ENCODE measurements at places on chromosomes 2 and 18.

DNA sequence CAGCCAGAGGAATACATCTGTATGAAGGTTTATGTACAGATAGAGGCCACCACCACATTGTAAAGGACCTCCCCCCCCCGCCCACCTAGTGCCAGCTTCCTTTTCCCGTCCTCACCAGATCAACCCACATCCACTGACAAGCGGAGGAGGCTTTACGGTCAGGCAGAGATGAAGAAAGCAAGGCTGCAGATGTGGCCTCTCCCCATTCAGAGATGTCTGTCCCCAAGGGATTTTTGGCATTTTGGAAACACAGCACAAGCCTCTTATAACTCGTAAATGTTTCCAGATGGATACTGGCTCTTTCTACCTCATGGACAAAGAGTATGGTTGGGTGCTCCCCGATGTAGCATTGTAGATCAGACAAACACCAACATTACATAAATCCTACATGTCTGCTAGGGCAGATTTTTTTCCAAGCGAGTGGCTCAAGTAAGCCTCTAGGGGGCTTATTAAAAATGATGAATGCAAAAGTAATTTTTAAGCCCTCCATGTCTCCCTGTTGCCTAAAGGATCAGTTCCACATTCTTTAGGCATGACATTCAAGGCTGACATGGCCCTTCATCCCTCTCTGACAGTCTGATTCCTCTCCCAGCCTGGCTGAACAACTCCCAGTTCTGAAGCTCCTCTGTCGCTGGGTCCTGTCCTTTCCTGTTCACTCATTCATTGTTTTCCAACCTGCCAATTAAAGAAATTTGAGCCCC, 11.7 kb downstream of the VIT start:
- DNase-seq: no peak

GRCh38 chr2:142892715-142893114, 15.3 kb downstream of the KYNU start:
- no peak for DNase-seq

DNA sequence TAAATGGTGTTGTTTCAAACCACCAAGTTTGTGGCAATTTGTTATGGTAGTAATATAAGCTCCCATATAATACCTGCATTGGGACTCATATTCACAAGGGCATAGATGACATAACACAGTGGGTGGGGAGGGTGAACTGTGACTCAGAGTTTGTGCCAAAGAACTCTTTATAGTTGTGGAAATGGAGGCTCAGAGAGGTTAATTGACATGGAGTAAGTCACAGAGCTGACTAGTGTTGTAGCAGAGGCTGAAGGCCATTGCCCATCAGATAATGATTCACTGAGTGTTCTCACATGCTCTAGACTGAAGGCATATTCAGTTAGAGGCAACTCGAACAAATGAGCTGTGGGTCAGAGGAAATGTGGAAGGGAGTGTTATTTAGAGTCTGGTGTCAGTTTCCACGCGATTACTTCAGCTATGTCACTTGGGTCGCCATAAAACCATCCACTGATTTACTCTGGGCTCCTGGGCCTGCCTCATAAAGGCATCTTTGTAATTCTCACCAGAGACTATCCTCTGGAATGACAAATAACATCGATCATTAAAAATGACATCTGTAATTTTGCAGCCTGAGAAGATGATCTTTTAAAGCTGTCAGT, 264.7 kb downstream of the CCDC85A start:
- no peak for DNase-seq

- no peak for DNase-seq
Observed at GRCh38 chr2:126911111-126911796, 12.6 kb downstream of the TEX51 start.

GRCh38 chr2:184835398-184835715, 237.0 kb downstream of the ZNF804A start:
- DNase-seq: no peak

DNA sequence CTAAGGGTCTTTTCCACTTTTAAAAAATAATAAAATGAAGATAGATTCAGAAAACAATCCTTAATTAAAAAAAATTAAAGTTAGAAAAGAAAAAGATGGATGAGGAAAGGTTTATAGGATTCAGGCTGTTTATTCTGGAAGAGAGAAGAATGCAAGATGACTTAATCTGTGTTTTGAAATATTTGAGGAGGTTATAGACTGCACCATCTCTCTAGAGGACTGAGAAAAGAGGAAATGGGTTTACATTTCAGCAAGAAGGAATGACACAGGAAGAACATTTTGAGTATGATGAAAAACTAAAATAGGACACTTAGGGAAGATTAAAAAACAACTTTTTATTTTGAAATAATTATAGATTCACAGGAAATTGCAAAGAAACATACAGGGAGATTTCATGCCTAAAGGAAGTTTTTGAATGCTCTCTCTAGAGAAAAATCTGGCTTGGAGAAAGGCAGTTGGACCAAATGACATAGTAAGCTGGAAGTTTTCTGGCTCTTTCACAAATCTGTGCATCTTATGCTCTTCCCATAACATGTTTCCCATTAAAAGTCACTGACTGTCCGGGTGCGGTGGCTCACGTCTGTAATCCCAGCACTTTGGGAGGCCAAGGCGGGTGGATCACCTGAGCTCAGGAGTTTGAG, 75.0 kb downstream of the CERS6 start:
- DNase-seq: no peak

DNA sequence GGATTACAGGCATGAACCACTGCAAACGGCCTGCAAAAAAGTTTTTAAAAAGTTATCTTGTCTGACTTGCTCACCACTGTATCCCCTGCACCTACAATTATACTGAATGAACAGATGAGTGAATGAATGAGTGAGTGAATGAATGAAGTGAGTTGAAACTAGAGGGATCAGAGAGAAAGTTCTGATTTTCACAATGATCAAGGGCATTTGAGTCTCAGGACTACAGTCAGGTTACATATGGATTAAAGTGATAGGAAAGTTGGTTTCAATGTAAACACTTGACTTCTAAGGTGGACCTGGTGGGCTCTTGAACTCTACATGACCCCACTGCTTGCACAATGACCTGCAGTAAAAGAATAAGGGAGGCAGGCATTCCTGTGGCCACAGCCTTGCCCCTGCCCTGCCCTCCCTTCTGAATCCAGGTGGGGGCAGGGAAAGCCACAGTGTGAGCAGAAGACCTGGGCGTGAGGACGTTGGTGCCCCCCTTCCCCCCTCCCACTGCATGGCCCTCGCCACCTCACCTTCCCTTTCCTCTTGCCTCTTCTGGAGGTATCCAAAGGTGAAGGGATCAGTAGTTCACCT, 10.7 kb downstream of the C2orf80 start:
- DNase-seq: peak; percentile 56

DNA sequence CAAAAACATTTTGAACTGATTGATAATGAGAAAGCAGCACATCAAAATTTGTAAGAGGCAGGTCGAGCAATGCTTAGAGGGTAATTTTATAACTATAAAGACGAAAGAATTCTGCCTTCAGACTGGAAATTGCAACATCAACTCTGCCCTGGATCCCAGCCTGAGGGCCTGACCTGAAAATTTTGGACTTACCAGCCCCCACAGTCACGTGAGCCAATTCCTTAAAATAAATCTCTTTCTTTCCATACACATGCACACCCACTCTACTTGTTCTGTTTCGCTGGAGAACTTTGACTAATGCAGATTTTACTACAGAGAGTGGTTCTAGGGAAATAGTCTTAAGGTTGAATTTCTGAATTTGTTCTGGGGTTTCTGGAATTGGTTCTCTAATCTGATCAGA, 14.6 kb upstream of the ACOXL start:
- DNase-seq: no peak

GRCh38 chr2:14975381-14975780, 342.9 kb downstream of the LRATD1 start:
- DNase-seq: peak; percentile 27

All from astrocyte of the hippocampus (primary cell).